GM10248 (cell line): ENCODE measurements at places on chromosomes 3 and 15.

DNA sequence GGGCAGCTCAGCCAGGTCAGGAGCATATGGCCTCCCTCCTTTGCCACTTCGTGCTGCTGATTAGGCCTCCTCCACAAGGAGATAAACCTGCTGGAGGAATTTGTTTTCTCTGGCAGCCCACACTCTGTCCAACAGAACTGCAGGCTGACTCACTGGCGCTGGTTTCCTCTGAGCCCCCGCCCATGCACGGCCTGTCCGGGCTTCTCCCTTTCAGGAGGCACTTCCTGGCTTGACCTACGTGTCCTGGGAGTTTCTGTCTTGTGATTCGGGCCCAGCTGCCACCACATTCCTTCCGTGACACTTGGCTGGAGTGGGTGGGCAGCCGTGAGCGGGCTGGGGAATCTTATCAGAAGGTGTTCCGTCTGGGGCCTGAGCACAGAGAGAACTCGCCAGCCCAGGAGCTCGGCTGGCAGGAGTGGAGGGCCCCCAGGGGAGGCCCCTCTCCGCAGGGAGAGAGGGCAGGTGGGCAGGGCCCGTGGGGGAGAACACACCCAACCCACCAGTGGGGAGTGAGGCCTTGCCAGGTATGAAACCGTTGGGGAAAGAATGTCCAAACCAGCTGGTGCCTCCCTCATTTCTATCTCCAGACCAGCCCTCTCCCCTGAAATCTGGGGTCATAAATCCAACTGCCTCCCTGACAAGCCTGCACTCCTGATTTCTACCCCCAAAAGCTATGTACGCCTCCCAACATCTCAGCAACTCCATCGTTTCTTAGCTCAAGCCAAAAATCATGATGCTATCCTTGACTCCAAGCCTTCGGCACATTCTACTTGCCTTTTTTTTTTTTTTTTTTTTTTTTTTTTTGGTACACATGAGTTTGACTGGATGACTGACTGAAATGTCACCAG, 110.6 kb upstream of the MEF2A start:
- peak; percentile 11 for DNase-seq

DNA sequence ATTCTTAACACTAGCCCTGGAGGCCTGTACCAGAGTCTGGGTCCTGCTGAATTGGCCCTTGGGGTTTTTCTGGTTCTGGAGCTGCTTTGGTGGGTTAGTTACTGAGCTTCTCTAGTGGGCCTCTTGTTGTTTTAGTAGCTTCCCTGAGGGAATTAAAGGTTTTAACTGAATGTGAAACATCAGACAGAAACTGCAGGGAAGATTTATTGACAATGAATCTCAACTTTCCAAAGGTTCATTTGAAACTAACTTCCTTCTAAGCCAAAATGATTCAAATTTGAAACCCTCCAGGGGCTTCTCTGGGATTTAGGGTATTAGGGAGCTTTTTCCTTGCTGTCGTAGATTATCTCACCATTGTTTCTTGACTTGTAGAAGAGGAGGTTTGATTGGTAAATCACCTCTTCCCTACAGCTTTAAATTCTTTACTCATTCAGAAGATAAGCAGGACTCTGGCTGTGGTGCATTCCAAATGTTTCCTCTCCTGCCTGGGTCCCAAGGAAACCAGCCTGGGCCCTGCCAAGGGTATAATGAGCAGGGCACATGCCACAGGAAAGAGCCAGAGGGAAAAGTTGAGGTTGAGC, 71.0 kb downstream of the TP63 start:
- no peak for DNase-seq

GRCh38 chr15:57455929-57456328, 79.6 kb downstream of the CGNL1 start:
- DNase-seq, result no peak

DNA sequence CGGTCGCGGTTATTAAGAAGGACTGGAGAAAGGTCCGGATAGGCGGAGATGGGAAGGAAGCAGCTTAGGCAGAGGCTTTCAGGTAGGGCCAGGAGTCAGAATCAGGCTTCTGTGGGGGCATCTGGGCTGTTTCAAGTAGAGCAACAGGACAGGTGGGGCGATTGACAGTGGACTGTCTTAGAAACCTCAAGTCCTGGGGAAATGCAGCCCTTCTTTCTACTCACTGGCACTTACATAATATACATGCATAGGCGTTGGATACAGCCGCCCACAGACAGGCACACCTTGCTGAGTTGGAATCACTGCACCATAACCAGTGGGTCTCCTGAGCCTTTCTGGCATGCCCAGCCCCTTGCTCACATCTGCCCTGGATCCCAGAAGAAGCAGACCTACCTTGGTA, 730 bp downstream of the MYD88 start:
- no peak for DNase-seq
